GM20000 (cell line): ENCODE measurements at places on chromosomes 3 and 15.

- no peak for DNase-seq
Observed at GRCh38 chr15:69114331-69114928, 46.0 kb upstream of the GLCE start.

DNA sequence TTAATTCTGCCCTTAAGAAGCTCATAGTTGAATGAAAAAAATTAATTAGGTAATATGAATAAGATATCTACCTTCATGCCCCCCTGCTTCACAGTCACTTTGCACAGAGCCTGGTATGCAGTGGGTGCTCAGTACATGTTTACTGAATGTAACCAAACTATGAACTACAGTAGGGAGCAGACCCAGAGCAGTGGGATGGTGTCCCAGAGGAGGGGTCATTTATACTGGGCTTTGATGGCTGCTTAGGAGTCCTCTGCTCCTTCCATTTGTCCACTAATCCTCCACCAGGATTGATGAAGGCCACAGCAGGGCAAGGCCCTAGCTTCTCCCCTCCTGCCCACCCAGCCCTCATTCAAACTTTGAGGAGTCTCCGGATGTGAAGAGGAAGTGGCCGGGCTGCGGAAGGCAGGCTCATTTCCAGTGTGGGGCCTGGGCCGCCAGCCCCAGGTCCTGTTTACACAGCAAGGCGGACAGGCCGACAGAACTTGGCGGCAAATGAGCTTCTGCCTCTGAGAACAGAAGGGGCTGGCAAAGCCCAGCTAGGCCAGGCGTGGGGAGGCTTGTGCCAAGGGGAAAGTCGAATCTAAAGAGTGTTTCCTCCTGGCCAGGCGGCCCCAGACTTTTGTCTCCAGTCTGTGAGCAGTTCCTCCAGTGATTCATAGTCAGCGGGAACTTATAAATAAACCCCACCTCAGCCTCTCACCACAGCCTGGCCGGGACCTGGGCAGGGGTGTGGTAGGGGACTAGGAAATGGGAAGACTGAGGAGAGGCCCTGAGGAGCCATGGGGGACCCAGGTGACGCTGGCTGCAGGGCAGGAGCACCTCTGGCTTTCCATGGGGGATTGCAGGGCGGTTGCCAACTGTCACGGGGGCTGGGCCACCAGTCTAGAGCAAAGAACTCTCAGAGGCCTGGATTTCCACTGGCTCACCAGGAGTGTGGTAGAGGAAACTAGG is 51.6 kb upstream of the LCTL start:
- DNase-seq, result no peak

GRCh38 chr3:16790432-16791400 is 94.0 kb upstream of the PLCL2 start:
- no peak for DNase-seq

DNA sequence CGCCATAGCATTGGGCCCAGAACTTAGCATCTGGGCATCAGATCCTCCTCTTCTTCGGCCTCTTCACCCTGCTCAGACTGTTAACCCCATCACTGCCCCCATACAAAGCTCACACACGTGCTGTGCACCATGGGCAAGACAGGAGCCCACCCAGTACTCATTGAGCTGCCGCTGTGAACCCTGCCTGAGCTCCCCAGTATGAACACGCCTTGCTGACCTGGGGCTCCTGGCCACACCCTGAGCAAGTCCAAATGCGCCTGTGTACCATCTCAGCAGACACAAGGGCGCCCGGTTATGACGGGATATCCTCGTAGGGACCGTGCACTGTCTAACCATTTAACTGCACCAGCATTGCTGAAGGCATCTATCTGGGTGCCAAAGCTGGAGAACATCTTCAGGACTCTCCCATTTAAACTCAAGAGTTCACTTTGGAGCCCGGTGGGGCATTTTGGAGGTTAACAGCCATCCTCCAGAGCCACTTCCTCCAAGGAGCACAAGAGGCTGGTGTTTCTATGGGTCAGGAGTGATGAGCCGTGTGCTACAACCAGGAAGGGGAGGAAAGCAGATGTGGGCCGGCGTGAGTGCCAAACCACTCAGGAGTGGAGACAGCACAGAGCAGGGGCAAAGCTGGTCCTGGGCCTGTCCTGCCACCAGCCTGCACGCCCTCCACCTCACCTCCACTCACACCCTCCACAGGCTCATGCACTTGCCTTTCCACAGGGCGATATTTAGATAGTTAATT is 12.1 kb downstream of the PRR23E start:
- DNase-seq, result no peak

DNA sequence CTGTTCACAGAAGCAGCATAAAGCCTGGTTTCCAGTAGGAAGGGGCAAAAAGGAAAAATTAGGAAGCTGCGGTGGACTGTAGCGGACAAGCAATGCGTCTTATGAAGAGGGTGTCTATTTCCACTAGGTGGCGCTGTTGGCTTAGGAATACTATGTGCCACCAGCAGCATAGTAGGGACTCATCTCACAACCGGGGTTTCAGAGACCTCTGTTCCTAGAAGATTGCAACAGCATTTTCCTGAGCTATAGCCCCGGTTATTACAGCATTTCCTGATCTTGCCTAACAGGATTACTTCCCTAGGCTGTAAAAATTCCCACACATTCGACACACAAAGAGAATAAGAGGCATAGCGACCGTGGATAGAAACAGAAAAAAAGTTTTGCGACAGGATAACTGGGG is 683.0 kb downstream of the TBL1XR1 start:
- no peak for DNase-seq

- no peak for DNase-seq
Observed at GRCh38 chr3:147153830-147154539, 252.4 kb downstream of the ZIC4 start.

DNA sequence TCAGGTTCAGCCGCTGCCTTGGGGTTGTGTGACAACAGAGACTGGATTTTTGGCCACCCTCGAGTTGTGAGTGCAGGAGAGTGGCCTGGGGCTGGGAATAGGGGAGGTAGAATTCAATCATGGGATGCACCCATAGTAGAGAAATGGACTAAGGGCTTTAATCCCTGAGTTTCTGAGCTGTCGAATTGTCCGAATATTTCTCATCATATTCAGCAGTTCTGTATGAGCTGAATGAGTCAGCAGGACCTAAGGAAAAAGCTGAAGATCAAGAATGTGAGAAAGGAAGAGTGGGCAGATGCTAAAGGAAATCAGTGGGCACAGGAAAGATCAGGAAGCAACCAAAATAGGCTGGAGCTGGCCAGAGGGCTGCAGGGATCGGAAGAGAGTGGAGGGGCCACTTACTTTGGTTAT is 44.4 kb upstream of the SACM1L start:
- no peak for DNase-seq

DNA sequence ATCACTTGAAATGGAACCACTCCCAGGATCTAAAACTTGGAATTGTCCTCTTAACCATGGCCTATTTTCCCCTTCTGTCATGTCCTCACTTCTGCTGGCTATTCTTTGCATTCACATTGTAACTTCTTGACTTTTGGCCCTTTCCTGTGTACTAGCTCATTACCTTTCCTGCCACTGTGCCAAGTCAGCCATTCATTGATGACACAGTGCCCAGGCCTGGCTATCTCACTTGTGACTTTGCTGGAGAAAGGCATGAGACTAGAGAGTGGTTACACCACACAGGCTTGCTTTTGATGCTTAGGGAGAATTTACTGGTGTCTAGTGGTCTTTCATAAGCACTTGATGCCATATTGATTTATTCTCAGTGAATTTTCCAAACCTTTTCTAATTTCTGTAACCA is 101.1 kb downstream of the NR1D2 start:
- DNase-seq, result no peak
